ENCODE measurements at places on chromosomes 2 and 18.

GRCh38 chr2:45786836-45787357 is 135.4 kb downstream of the PRKCE start:
- DNase-seq: no peak

DNA sequence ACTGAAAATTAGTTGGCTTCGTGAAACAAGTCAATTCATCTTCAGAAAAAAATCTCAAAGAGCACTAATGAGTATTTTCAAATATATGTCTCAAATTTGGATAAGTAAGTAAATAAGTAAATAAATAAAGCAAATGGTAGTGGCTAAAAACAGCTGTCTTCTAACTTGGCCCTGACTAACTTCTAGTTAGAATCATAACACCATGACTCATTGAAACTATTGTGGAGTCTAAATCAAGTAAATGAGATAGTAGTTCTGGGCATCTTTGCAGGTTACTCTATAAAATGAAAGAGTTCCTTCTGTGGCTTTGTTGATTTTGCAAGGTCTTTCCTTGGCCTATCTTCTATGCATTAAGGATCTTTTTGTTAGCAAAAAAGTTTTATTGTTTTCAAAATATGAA is 110.7 kb downstream of the SLC8A1 start:
- no peak for DNase-seq

DNA sequence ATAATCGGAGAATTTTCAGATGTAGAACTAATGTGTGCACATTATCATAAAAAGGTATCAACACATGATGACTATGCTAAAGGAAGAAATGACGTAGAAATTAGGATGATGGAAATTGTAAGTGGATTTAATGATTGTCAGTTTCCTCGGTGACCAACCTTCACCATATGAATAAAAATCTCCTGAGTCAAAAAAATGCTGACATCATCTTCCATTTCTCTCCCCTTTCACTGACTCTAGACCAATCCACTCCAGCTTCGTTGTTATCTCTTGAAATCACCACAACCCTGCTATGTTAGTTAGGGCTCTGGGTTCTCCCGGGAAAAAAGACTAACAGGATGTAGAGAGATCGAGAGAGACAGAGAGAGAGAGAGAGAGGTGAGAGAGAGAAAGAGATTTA is 204.8 kb upstream of the KYNU start:
- DNase-seq: no peak

DNA sequence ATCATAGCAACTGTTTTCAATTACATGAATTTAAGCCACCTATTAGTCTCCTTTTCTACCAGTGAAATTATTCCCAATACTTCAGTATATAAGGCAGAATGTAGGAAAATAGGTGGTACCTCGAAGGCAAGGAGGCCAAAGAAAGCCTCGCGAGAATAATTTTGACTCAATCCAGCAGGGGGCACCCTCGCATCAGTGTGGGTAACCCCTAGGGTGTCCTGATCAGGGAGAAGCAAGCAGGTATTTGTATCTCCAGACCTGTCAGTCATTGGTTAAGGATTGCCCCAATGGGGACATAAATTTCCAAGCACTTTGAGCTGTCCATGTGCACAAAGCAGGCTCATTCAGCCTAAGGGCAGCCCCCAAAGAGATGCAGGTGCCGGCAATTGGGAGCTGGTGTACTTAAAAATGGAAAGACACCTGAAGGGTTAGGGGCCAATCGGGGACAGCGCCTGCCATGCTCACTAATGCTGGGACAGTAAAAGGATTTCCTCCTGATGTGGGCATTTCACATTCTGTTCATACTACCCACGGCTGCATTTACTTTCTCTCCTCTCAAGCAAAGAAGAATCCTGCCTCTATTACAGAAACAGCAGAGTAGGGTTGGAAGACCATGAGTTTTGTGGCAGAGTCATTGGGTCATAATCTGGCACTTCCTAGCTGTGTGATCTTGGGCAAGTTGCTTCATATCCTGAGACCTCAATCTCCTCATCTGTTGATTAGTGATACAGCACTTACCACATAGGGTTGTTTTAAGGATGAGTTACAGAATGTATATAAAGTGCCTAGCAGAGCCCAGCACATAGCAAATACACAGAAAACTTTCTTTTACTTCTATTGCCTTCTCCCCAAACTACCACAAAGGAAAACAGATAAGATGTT is 136.1 kb downstream of the ICOS start:
- no peak for DNase-seq

- DNase-seq: no peak
Measured at GRCh38 chr2:212737392-212738172, 199.0 kb upstream of the ERBB4 start.

DNA sequence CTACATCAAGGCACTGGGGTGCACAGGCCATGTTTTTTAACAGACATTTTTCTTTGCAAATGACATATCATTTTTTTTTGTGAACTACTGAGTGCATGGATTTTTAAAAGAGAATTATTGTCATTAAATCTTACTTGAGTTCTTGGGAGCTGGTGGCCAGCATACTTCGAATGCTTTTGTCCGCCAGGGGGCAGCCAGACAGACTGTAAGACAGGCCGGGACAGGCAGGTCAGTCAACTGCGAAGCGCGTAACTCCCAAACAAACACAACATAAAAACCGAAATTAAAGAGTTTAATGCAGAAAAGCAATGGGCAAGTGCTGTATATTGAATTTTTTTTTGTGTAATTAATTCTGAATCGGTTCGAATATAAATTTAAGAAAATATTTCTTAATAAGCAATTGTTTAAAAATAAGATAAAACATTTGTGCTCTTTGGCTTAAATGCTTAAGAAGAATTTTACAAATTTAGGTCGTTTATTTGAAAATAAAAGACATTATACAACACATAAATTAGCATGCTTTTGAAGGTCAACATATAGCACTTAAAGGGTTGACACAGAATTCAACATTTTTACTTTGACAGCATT is 142.2 kb upstream of the PXDN start:
- peak; percentile 63 for DNase-seq

DNA sequence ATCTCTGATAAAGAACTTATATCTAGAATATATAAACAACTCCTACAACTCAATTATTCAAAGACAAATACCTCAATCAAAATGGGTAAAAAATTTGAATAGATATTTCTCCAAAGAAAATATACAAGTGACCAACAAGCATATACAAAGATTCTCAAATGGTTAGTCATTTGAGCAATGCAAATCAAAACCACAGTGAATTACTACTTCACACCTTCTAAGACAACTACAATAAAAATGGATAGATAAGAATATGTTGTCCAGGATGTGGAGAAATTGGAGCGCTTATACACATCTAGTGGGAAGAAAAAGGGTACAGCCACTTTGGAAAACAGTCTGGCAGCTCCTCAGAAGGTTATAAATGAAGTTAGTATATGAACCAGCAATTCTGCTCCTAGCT is 332.9 kb downstream of the TGIF1 start:
- no peak for DNase-seq

DNA sequence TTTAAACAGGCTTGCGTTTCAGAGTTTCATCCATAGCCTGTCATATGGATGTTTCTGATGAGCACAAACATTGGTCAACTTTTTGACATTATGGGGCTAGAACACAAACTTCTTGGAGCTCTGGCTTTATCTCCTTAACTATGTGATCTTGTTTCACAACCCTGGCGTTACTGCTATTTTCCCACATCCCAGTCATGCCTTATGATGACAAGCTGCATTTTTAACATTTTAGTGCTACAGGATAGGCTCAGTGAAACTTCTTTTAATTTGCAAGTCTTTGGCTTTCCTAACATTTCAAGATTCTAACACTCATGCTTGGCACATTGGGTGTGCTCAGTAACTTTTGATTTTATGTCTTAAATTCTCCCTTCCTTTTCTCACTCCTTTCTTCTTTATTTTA is 21.0 kb upstream of the PDE1A start:
- DNase-seq: no peak

GRCh38 chr18:23967321-23968089 is 47.0 kb upstream of the TTC39C start:
- DNase-seq: no peak

GRCh38 chr18:70025580-70025979 is 77.9 kb upstream of the CD226 start:
- DNase-seq: no peak

DNA sequence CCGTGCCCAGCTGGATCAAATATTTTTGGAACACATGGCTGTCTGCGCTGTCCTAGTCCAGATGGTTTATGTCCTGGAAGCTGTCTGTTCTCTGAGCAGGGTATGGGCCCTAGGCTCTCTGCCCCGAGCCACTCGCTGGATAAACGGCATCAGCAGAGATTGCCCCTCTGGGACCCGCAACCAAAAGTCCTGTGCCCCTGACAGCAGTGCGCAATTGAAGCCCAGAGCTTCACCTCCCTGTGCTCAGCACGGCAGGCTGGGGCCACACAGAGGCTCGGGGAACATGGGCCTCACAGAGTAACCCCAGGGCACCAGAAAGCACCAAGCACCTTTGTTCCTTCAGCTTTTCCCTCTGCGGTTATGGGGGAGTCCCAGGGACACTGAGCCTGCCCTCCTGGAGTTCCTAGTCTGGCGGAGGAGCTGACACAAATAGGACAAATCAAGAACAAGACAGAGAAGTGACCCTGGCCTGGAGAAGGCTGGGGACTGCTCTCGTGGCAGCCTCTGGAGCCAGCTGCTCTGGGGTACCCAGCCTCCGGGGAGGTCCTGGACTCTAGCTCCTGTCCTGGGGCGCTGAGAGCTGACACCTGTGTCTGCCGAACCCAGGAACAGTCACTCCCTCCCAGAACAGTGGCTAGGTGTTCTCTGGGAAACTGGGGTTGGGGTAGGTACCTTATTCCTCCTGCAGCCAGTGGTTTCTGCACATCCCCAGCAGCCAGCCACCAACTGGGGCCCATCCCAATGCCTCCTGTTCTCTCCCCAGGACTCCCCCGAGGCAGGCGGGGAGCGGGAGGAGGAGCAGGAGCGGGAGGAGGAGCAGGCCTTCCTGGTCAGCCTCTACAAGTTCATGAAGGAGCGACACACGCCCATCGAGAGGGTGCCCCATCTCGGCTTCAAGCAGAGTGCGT is 12.3 kb downstream of the ARID5A start:
- DNase-seq: no peak

GRCh38 chr2:69544951-69545350 is 98.6 kb downstream of the AAK1 start:
- DNase-seq: no peak

GRCh38 chr2:71923887-71924533 is 223.7 kb downstream of the CYP26B1 start:
- no peak for DNase-seq

DNA sequence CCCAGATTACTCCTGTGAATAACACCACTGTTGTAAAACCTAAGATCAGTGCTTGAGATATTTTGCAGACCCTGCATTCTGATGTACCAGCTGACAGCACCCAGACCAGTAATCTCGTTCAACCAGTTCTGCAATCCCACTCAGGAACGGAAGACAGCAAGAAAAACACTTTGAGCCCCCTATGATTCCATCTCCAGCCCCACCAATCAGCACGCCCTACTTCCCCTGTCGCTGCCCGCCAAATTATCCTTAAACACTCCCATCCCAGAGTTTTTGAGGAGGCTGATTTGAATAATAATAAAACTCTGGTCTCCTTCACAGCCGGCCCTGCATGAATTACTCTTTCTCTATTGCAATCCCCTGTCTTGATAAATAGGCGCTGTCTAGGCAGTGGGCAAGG is 173.9 kb upstream of the CDH2 start:
- DNase-seq: no peak

DNA sequence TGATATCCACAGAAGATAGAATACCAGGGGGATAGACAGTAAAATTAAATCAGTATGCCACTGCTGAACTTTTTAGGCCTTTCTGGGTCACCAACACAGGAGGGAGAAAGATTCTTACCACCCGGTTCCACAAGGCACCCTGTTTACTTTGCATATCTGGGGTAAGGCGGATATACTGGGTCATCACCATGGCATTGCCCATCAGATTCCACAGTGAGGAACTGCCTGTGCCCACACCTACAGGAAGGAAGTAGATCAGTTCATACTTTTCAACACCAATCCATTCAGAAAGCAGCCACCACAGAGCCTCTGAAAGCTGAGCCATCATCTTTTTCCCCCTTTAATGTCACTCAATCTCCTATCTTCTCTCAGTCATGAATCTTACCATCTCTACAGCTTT is 2.0 kb downstream of the LMAN2L start:
- no peak for DNase-seq

DNA sequence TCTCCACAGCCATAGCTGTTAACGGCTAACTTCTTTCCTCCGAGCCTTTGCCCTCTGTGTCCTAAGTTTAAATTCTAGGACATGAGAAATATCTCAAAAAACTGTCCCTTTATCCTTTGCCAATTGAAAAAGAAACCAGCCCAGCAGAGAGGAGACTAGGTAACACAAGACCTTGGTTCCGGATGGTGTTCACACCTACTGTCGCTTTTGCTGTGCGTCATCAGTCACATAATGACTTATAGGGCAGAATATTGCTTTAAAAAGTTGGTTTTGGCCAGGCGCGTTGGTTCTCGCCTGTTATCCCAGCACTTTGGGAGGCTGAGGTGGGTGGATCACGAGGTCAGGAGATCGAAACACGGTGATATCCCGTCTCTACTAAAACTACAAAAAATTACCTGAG is 66.2 kb downstream of the SP3 start:
- no peak for DNase-seq

GRCh38 chr18:13681701-13682100 is 44.7 kb downstream of the FAM210A start:
- no peak for DNase-seq

GRCh38 chr2:24969784-24970183 is 2.0 kb downstream of the DNAJC27 start:
- DNase-seq: no peak

- no peak for DNase-seq
Measured at GRCh38 chr2:189661957-189662321, 680 bp downstream of the ASNSD1 start.

DNA sequence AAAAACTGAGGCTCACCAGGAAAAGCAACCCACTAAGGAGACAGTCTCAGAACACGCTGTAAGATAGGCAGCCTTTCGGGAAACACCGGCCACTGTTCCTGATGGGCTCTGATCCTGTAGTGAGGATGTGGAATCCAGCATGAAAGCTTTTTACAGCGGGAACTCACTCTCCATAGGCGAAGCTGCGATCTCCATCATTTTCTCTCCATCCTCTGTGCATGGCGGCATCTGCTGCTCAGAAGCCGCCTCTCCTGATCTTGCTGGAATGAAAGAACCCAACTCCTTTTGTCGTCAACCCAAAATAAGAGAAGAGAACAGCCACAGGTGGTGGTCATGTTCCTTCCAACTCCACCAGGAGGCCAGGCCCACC is 49.9 kb downstream of the TMEM18 start:
- DNase-seq: no peak
